T-cell (primary cell): ENCODE measurements at places on chromosomes 2 and 18.
A peak's percentile ranks its signal among the peaks of the same experiment; 100 is the strongest.

- DNase-seq = no peak
These were observed 26.1 kb upstream of the PRLH start for GRCh38 chr2:237540223-237540775.

- DNase-seq = no peak
These were observed 114.7 kb upstream of the CXCR4 start for GRCh38 chr2:136232456-136233172.

GRCh38 chr2:224166654-224167053, 127.6 kb upstream of the SERPINE2 start:
- no peak for DNase-seq

DNA sequence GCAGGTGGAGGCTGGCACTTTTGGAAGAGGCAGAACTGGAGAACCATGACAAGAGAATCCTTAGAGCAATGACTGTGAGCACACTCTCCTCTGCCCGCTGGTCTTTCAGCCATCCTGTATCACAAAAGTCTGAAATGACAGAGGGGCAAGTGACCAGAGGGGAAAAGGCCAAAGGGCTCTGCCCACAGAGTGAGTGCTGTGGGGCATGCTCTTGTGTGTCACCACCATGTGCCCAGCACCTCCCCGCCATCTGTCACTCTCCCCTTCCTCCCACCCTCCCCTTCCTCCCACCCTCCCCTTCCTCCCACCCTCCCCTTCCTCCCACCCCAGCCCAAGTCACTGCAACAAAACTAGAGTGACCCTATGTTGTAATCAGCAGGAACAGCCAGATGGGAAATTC, 31.9 kb downstream of the DAW1 start:
- no peak for DNase-seq

- DNase-seq = no peak
These were observed 332.8 kb upstream of the RAB12 start for GRCh38 chr18:8276406-8276805.

DNA sequence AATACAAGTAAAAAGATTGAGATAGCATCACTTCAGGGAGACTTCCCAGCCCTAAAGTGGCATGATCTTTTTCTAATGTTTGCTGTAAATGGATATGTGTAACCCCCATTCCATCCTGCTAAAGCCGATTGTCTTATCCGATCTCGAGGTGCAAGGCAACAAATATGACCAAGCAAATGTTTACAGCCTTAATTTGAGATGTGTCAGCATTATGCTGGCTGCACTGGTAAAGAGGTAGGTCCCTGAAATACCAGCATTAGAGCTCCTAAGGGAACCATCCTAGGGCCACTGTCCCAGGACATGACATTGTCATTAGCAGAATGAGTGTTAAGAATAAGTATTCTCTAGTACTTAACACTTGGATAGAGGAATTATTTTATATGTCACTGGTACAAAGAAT, 108.4 kb downstream of the EPC2 start:
- DNase-seq = no peak

- DNase-seq = no peak
These were observed 129.5 kb upstream of the ID2 start for GRCh38 chr2:8552293-8552801.

DNA sequence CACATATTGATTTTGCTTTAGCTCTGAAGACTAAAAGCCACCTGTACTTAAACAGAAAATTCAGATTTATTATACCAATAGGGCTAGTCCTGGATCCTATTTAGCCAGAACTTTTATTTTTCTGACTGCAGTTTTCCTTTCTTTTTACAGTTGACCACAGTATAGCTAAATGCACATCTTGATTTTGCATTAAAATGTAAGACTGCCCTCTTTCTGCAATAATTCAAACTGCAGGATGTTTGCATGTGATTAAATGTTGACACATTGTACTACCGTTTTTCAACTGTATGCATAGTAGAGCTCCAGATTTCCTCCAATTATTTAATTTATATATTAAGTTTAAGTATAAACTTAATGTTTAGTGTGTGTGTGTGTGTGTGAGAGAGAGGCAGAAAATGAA, 1262.9 kb downstream of the SUCLG1 start:
- DNase-seq = no peak

DNA sequence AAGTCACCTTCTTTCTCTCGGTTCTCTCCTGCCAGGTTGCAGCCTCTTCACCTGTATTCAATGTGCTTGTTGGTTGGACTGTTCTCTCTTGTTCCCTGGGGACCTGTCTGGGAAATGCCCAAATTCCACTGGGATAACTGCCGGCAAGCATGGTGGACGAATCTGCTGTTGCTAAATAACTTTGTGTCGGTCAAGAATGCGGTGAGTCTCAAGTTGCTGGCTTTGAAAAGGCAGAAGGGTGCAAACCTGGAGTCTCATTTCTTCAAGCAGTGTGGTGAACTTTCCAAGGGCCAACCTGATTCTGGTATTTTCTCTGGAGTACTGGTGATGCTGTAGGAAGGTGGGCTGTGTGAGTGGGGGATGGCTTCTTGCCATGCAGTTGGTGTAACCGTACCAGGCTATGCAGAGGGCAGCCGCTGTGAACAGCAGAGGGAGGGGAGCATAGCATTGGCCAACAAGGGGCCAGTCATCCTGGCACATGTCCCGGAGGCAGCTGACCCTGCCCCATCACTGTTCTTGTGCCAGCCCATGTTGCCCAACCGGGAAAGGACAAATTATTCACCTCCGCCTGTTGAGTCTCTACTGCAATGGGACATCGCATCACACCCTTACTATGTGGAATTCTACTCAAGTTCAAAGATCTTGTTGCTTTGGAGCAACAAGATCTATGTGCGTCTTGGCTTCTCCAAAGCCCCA, 88.1 kb upstream of the SEC11C start:
- DNase-seq = no peak

- no peak for DNase-seq
These were observed 6.0 kb upstream of the SERPINB5 start for GRCh38 chr18:63470751-63471150.

DNA sequence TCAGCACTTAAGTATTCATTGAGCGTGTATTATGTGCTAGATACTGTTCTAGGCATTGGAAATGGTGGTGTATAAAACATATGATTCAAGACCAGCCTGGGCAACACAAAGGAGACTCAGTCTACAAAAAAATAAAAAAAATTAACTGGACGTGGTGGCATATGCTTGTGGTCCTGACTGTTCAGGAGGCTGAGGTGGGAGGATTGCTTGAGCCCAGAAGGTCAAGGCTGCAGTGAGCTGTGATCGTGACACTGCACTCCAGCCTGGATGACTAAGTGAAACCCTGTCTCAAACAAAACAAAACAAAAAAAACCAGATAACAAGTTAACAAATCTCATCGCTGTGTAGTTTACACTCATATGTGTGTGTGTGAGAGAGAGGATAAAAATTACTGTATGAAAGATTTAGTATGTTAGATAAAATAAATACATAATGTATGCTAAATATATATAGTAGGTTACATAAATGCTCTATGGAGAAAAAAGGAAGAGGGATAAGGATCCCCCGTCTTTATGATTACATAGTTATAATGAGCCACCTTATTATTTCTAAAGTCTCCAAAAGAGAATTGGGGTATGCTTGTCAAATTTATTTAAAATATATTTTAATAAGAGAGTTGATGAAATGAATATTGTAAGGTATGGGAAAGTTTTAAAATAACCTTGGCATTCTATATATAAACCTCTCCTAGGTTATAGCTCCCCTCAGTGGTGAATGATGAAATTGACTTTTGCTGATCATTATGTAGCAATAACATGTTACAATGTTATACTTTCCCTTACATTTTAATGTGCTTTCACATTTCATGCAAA, 69.2 kb downstream of the EHBP1 start:
- DNase-seq = no peak

- DNase-seq = no peak
These were observed 69.4 kb upstream of the SPRED2 start for GRCh38 chr2:65501836-65502235.

DNA sequence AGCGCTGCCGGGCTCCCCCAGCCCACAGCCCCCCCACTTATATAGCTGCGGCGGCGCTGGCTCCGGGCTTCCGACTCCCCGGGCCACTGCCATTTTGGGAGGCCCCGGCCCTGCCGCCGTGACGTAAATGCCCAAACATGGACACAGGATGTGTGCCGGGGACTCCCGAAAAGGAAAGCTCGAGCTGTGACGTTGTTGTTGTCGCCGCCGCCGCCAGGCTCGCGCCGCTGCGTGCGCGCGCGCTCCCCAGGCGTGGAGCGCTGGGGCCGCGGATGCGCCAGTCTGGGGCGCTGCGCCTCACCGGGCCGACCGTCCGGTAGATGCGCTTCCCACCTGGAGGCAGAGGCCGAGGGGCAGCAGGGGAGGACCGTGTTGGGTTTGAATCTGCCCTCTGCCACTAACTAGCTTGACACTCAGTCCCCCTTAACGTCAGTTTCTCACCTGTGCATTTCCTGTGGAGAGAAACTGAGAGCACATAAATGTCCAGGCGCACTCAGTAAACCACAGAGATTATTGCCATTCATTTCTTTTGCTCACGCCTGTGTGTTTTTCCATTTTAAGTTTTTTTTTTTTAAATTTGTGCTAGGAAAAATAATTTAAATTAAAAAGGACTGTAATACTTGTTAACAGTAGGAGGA, at the start of gene EGR4:
Gene EGR4 (minus strand): TSS at position 15 of the 638 bp plus-strand sequence. CDS start 231 bp downstream, outside the sequence.
- DNase-seq = peak; percentile 89

DNA sequence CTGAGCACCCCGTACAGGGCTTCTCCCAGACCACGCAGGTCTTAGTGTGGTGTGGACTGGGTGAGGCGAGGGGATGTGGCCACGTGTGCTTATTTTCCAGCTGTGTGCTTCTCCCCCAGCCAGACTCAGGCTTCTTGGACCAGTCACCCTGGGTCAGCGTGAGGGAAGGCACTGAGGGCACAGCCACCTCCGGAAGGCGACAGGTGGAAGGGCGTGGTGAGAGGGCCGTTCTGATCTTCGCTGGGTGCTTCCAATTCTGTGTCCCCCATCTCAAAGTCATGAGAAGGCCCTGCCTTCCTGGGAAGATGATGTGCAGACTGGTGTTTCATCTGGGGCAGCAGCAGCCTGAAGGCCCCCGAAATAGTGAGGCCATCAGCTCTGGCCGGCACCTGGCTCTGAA, 169.7 kb upstream of the MYCN start:
- DNase-seq = no peak

DNA sequence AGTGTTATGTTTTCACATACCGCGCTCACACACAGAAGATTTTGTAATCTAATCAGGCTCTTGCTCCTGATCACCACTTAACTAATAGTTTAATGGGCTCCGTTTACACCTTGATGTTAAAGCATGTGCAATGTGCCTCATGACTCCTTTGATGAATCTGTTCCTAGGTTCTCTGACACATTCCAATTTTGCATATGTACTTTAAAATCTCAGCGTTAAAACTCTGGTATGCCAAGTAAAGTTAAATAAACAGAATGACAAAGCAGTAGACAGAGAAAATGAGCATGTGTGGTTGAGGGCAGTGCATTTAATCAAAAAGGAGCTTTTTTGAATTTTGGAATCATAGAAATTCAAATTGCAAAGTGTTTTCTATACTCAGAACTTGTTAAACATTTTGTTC, 96.4 kb downstream of the TCF4 start:
- no peak for DNase-seq

GRCh38 chr2:33709951-33710350, 110.9 kb upstream of the FAM98A start:
- DNase-seq = no peak

DNA sequence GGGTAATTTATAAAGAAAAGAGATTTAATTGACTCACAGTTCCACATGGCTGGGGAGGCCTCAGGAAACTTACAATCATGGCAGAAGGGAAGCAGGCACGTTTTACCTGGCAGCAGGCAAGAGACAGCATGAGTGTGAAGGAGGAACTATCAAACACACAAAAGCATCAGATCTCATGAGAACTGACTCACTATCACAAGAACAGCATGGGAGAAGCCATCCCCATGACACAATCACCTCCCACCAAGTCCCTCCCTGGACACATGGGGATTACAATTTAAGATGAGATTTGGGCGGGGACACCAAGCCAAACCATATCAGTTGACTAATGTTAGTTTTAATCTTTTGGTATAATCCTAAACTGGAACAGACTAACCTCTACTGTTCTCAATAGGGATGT, 49.1 kb upstream of the CPO start:
- no peak for DNase-seq

DNA sequence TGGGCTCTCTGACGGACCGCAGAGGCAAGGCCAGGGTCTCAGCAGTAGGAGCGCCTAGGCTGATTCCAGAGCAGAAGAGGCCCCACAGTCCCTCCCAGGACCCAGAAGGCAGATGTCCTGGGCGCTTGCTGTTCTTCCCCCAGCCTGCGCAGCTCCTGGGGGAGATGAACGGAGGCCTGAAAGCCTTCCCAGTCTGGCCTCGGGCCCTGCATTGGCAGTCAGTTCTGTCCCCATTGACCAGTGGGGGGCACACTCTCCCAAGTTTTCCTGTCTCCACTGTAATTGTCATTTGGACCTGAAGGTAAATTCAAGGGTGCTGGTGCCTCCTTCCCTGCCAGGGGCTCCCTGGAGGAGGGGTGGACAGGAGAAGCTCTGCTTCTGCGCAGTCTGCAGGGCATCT, 345.7 kb downstream of the CYP26B1 start:
- DNase-seq = no peak

DNA sequence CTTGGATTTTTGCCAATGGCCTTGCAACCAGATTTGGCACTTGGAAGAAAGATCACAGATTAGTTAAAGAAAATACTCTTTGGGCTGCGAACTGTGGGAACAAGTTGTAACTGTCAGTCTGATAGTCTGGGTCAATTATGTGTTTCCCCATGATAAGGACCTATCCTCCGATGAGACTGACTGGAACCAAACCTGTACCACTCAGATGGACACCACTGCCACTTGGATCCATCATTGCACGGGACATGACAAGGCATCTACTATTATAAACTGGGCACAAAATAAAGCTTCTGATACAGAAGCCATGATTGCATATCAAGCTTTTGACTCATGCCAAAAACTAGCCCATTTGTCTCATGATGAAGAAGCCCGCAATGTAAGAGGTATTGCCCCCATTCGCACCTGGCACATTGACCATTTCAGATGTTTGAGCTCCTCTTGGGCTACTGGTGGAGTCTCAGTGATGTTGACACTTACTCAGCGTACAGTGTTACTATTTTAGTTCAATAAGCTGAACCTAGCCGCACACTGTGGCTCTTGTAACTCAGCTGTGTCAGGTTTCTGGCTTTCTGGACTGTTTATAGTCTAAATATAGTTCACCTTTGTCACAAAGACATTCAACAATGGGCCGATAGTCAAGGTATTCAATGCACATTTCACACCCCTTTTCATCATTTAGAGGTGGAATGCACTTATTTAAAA, 179.8 kb upstream of the RBBP8 start:
- DNase-seq = no peak

DNA sequence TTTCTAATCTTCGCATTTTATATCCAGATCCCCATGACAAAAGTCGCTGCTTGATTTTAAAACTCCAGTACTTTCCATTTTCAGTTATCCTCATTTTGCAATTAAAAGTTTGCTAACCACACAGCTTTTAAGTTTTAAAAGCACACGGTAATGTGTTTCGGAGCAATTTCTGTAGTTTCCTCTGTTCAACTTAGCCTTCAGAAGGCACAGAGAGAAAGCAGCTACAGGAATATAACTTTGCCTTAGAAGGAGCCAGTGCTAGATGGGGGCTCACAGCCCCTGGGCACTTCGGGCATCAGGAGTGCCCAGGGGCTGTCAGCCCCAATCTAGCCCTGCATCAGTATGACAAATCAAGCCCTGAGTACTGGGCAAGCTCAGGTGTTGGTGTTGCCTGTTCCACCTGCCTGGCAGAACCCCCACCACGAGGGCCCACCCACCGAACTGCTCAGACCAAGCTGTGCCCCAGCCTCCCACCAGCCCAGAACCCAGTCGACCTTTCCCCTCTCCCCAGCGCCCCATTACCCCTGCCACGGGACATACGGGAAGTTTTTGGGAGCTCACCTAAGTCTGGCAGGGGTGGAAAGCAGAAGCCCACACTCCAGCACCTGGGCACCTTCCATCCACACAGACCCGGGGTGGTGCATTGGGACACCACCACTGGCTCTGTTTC, 47.3 kb downstream of the TRABD2A start:
- no peak for DNase-seq
